ENCODE measurements at places on chromosomes 5 and 9.
A peak's percentile ranks its signal among the peaks of the same experiment; 100 is the strongest.

DNA sequence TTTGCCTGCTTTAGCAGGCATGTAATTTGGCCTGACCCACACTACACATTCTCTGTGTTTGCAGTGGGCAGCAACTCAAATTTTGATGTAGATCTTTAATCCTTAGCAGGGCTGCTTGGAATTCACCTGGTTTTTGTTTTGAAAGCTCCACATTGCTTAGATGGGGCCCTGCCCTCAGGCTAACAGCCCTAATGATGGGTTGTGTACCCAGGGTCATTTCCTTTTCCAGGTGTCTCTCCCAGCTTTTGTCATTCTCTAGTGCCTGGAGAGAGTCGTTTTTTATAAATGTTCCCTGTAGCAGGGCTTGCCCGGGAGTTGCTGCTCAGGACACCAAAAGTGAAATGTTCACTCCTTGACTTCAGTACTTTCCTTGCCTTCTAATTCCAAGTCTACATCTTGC is 126.3 kb downstream of the TRIO start:
- DNase-seq: no peak

- no peak for DNase-seq
These were observed 40.1 kb downstream of the MLLT3 start for GRCh38 chr9:20582150-20582549.

DNA sequence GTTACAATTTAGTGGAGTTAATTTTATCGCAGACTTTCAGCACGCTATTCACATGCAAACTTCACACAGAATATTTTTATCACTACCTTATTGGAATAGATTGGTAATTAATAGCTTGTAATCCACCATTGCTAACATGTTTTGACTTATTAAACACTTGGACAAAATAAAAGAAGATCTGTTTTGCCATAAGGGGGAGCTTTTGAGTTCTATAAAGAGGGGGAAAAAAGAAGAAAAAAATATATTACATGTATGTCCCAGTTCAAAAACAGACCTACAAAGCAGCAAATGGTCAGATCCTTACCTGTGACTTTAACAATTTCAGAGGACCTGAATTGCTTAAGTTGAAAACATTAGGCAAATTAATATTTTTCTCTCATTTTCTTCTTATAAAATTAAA is 1.2 kb upstream of the PAPPA start:
- no peak for DNase-seq

GRCh38 chr5:57210633-57211032 is 36.8 kb downstream of the GPBP1 start:
- DNase-seq: no peak

DNA sequence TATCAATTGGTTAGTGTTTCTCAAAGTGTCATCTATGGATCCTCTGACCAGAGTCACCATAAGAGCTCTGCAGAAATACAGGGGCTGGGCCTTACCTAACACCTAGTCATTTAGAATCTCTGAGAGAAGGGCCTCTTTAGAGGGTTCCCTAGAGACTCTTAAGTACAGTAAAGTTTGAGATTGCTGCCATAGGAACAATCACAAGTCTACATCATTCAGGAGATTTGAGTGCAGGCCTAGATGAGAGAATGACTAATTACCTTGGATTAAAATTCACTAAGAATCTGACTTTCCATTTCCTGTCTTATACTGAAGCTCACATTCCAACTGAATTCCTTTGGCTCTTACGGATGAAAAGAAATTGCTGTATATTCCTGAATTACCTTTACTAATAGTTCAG is 182.1 kb upstream of the PTGER4 start:
- DNase-seq: no peak

- DNase-seq: peak; percentile 62
These were observed 1.3 kb upstream of the REEP5 start for GRCh38 chr5:112923148-112923917.

DNA sequence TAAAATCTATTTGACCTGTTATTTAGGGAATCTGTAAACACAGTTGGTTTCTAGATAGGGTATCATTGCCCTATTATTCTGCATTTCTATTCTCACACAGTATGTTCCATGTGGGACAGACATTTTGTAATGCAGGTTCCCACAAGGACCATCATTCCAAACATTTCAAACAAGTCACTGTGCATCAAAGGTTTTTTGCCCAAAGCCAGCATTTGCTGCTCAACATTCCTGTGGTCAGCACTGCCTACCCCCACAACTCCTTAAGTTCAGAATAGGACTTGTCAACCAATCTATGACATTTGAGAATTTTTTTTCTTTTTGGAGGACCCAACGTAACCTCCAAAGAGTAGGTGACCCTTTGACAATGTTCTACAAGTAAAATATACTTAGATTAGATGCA is 95.7 kb downstream of the LPAR1 start:
- DNase-seq: no peak

GRCh38 chr5:42719034-42719433 is 37.6 kb upstream of the CCDC152 start:
- DNase-seq: no peak

GRCh38 chr5:4862500-4862899 is 277.6 kb upstream of the ADAMTS16 start:
- DNase-seq: no peak

- DNase-seq: no peak
These were observed 64.4 kb downstream of the C9orf85 start for GRCh38 chr9:71975833-71976232.

- no peak for DNase-seq
These were observed 175.6 kb upstream of the CCNH start for GRCh38 chr5:87588316-87588715.

DNA sequence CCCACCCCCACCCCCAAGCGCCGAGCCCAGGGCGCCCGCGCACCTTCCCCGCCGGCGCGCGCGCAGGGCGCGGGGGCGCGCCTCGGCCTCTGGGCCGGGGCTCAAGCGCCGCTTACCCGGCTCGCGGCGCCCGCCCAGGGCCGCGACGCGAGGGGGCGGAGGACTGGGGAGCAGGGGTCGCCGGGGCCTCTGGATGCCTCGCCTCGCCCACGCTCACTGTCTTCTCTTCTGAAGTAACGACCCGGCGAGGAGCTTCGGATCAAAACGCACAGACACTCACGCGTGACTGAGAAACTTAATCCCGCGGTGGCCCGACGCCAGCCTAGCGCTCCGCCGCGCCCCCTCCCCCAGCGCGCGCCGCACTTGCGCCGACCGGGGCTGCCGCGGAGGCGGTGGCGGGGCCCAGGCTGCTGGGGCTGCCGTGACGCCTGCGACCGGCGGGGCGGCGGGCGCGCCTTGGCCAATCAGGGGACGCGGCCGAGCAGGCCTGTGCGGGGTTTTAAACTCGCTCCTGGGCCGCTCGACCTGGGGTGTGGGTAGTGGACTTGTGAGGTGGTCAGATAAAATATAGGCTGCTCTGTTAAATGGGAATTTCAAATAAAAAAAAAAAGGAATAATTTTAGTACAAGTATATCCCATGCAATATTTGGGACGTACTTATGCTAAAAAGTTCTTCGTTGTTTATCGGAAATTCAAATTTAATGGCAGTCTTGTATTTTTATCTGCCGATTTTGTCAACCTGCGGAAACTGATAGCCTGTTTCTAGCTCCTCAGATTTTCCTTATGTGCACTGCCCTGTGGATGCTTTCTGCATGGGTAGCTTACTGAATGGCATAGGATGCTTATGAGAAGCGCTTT is at the start of gene MPDZ:
Gene MPDZ, minus strand, starts transcription at position 409 of the 858 bp plus-strand sequence. CDS start 29,377 bp downstream, outside the sequence.
- DNase-seq: no peak

GRCh38 chr9:88272986-88273385 is 115.3 kb upstream of the SPIN1 start:
- DNase-seq: no peak

Measured in SIG-M5 (cell line).